ENCODE measurements at places on chromosomes 5 and 9. TPM values are rescaled to one million over a fixed set of nuclear protein-coding genes. Genes with fewer than 3 reads are reported as not detected.

The FOXD4L6 gene
- not detected for polyA plus RNA-seq

The CEP120 gene
- polyA plus RNA-seq: 3.0 TPM

The PNPLA7 gene
- 0.19 TPM for polyA plus RNA-seq

The PCDHB9 gene
- polyA plus RNA-seq: not detected

DNA sequence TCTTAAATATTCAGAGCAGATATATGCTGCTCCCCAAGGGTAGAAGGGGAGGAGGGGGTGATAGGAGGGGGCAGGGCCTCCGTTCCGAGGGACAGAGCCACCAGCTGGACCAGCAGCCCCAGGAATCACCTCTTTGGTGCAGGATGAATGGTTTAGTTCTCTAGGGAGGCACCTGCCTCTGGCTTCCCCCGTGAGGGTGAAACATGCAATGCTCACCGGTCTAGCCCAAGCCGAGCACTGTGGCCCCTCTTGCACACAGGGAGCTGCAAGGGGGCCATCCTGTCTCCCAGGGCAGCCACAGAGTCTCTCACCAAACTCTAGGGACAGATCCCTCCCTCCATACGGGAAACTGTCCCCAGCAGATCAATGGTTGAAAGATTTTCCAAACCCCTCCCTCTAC lies 163.7 kb downstream of the DAB2IP start:
- DNase-seq: no peak
